ENCODE measurements at places on chromosomes 7 and 10.

GRCh38 chr7:124779194-124779593, 13.6 kb upstream of the GPR37 start:
- DNase-seq: no peak

GRCh38 chr7:127035203-127035849, 217.4 kb downstream of the GRM8 start:
- no peak for DNase-seq

GRCh38 chr10:15263657-15264323, 95.3 kb upstream of the NMT2 start:
- no peak for DNase-seq

DNA sequence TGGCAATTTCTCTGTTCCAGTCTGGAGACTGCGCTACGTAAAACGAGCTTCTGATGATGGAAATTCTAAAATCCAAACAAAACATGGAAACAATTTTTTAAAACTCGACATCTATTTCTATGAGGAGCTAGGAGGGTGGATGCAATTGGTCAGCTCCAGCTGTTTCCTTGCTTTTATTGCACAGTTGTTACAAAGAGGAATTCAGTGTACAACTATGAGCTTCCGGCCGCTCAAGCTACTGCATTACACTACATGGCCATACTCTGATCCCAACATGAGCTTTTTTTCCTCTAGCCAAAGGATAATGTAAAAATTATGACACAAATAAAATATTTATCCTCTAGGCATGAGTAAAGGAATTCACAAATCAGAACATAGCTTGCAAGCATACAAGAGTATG, 403.1 kb upstream of the C7orf33 start:
- no peak for DNase-seq

DNA sequence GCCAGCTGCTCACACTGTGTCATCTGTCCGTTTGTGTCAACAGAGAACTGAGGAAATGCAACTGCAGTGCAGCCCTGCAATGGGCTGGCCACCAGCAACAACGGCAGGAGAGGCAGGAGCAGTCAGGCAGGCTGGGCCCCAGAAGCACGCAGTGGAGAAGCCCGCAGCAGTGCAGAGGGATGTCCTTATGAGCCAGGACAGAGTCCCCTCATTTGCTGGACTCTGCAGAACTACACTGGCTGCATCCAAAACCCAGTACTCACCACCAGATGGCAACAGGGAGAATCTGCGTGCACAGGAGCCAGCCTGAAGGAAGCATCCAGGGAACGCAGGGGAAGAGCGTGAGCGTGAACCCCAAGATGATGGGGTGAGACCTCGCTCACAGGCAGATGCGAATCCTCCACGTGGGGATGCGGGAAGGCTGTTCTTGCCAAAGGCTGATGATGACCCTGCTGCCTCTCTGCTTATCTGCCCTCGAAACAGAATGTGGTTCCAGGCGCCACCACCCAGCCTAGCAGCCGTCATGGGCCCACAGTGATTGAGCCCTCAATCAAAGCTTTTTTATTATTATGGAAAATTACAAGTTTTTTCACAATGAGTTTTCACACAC, 232.1 kb downstream of the PTPRN2 start:
- no peak for DNase-seq

GRCh38 chr10:33731322-33731721, 396.9 kb upstream of the NRP1 start:
- no peak for DNase-seq

- DNase-seq: no peak
Observed at GRCh38 chr7:42747044-42747443, 164.8 kb downstream of the C7orf25 start.

- no peak for DNase-seq
Observed at GRCh38 chr7:51040787-51041186, 258.1 kb upstream of the GRB10 start.

- DNase-seq: no peak
Observed at GRCh38 chr7:22355620-22356009, 1.3 kb downstream of the RAPGEF5 start.

DNA sequence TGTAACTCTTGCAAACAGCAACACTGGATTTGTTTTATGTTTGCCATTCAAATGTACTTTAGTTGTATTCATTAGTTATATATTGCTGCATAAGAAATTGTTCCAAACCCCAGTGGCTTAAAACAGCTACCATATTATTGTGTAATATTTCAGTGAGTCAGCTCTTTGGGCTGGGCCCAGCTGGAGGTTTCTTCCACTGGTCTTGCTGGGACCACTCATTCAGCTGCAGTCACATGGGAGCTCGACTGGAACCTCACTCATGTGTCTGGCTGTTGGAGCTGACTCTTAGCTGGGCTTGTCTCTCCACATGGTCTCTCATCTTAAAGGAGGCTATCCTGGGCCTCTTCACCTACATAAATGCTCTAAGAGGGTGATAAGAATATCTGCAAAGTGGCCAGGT, 23.2 kb upstream of the PIP4K2A start:
- no peak for DNase-seq

DNA sequence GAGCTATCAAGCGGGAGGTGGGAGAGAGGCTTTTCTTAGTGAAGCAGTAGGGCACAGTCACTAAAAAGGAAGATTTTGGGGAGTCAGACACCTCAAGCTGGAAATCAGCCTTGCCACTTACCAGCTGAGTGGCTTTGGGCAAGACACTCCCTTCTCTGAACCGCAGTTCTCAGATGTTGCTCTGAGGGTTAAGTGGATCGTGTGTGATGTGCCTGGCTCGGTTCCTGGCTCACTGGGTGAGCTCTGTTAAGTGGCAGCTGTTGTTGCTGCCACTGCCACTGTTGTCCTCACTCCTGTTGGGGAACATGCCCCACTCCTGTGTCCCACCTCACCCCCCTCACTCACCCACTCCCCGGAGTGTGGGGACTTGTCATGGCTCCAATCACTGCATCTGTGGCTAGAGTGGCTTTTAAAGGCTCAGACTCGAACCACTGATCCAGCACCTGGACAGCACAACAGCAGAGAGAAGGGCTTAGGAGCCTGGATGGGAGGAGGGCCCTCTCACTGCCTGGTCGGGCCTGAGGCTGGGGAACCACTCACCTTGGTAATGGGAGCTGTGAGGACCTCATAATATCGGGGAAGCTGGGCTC, 20.0 kb downstream of the PYROXD2 start:
- DNase-seq: no peak

- no peak for DNase-seq
Observed at GRCh38 chr10:101225846-101226421, 3.3 kb downstream of the LBX1 start.

DNA sequence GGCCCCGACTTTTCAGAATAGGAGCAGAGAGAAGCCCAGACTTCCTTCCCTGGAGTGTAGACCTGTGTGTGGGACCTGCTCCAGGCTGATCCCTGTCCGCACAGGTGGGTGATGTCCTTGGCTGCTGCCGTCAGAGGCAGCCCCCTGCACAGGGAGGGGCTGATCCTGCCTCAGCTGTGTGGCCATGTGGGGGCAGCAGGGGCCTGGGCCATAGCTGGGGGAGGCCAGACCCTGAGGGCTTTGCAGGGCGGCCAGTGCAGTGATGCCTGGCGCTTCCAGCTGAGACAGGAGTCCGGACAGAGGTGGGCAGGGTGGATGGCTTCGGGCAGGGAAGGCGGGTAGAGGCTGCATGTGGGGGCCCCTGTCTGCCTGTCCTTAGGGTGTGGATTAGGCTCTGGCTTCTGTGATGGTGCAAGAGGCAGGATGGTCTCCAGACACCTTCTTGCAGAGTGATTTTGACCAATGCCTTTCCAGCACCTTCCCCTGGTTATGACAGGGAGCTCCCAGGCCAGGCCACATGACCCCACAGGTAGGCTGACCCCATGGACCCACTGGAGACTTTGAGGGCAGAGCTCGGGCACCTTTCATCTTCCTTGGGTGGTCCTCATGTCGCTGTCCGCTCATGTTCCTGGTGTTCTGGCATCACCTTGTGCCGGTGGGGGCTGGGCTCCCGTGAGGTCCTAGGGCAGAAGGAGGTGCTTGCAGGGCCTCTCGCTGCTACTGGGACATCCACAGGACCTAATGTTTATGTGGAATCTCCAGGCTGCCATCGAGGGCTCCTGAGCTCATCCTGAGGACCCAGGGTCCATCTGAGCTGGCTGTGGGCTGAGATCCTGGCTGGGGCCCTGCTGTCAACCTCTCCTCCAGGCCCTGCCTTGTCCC, 141.5 kb downstream of the ADCY1 start:
- no peak for DNase-seq

Measured in central memory CD8-positive, alpha-beta T cell (primary cell).